ENCODE measurements at places on chromosomes 7 and 10.

GRCh38 chr7:29281782-29282541 lies 87.4 kb downstream of the CHN2 start:
- DNase-seq: peak; percentile 100

DNA sequence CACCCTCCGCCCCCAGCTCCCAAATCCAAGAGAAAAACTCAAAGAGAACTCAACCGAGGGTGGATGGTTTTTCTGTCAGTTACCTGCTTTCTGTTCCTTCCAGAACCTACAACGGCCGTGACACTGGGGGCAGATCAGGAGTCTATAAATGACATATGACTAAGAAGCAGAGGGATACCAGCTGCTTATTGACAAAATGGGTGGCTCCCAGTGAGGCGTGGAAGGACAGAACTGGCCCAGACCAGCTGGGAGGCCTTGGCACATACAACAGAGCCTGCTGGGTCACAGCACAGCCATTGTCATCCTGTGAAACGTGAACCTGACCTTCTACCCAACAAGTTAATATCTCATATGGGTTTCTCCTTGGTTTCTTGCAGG lies 84.3 kb upstream of the ADRB1 start:
- DNase-seq: peak; percentile 98

- no peak for DNase-seq
Measured at GRCh38 chr10:129096065-129096984, 370.7 kb upstream of the MGMT start.

DNA sequence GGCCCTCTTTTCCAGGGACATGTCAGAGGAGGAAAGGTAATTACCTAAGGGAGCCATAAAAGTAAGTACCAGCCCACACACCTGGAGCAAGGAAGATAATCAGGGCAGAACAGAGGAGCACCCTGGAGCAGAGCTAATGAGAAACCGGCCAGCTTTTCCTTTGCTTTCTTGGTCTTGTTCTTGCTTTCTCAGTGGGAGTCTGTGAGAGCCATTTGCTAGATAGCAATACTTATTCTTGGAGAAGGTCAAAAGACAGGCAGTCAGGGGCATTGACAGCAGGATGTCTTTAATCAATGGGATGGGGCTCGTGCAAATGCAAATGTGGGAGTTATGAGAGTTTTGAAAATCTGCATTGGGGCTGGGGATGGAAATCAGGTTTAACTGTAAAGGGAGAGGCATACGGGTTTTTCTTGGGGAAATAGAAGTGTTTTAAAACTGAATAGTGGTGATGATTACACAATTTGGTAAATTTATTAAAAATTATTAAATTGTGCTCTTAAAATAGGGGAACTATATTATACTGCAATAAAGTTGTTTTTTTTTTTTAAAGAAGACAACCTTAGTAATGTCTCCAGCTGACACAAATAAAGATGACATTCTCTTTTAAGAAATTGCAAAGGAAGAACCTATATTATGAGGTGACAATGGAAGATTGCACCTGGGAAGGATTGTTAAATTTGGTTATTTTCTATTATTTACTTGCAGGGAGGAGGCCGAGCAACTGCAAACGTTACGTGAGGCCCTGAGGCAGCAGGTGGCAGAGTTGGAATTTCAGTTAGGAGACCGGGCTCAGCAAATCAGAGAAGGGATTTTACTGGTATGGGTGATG lies 35.6 kb upstream of the PPP1R17 start:
- DNase-seq: no peak

DNA sequence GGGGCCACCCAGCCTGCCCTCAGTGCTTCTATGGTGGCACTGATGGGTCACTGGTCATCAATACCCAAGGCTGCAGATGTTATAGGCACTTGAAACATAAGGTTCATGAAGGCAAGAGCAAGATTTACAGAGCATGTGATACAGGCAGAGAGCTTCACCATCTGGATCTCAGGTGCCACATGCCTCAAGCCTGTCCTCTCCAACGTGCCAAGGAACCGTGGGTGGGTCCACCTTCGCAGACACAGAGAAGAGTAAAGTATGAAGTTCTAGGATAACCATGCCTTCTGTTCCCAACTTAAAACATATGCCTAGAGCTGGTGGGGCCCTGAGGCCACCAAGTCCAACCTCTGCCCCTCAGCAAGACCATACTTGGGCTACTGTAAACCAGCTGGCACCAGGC lies 26.7 kb upstream of the CDH23 start:
- DNase-seq: no peak

DNA sequence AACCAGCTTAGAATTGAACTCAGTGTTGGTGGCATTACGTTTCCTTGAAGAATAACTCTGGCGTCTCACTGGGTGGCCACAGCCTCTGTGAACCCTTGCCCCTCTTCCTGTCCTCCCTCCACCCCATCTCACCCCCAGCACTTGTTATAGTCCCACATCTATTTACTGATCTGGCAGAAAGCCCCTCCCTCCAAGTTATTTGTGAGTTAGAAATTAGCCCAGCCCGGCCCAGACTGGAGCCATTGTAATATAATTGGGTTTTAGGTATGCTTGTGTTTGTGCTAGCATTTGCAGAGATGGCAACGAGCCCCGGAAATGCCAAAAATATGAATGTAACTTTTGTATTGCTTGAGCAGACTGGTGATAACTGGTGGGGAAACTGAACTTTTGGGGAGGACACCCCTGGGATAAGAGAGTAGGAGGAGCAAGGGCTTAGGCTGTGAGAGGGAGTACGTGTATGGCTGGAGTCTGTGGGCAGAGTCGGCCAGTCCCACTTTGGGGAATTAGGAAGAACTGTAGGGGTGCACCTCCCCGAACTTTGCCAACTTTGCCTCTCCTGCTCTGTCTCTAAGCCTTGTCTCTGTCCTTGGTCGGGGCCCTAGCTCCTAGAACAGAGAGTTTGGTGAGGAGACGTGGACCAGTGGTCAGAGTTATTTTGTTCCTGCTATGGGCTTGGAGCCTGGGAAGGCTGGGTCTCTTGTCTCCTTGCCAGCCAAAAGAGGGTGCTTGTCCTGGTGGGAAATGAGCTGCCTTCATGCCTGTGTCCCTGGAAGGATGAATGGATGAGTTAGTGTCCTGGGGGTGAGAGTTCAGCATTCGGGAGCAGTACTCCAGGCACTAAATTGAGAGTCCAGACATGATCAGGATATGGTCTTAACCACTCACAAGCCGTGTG lies 19.3 kb upstream of the TRIM8 start:
- DNase-seq: no peak

- no peak for DNase-seq
Measured at GRCh38 chr7:96654630-96655188, 54.9 kb downstream of the SEM1 start.

DNA sequence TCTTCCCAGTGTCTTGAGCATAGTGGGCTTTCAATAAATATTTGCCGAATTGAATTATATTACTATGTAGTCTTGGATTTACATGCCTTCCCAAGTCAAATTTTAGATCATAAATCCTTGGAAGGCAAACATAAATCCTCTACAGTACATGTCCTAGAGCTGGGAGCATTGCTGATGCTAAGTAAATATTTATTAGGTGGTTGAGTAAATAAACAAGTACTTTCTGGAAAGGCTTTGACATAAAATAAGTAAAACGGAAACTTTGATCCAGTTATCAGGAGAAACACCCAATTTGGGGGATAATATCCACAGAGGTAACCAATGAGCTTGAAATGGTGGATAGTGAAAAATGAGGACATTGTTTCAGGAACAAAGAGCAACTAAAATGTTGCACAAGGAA lies 162.8 kb upstream of the SVIL start:
- DNase-seq: peak; percentile 18

- peak; percentile 46 for DNase-seq
Measured at GRCh38 chr7:85734823-85735222, 548.0 kb upstream of the SEMA3D start.

GRCh38 chr7:25619963-25620799 lies 391.9 kb upstream of the NPVF start:
- no peak for DNase-seq

DNA sequence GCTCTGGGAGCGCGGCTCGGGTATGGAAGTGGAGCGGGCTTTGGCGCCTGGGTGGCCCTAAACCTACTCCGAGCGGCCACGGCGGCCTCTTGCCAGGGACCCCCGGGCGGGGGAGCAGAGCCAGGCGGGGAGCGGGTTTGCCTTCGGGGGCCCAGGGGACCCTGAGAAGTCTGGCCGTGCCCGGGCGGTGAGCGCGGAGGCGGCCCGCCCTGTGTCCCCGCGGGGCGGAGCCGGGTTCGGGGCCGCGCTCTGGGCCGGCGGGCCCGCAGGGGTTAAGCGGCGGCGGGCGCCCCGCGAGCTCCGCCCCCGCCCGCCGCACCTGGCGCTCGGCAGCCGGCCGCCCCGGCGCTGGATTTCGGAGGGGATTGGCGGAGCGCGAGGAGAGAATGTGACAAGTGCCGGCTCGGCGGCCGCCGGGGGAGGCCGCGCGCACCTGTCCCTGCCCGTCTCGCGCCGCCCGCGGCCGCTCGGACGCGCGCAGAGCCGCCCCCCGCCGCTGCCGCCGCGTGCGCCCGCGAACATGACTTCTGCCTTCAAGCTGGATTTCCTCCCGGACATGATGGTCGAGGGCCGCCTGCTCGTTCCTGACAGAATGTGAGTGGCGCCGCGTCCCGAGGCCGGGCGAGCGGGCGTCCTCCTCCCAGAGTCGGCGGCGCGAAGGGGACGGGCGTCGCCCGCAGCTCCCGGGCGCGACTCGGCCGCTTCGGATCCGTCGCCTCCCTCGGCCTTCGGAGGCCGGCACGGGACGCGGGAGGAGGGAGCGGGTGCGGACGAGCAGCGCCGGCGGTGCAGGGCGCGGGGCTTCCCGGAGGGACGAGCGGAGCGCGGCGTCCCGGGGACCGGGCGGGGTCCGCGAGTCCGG lies at the start of gene CELF2:
CELF2 (plus strand) TSS at position 303 of the 862 bp plus-strand sequence; CDS start at position 521, 218 bp downstream.
- peak; percentile 74 for DNase-seq

GRCh38 chr7:122653685-122654084 lies 45.2 kb downstream of the RNF133 start:
- peak; percentile 33 for DNase-seq

DNA sequence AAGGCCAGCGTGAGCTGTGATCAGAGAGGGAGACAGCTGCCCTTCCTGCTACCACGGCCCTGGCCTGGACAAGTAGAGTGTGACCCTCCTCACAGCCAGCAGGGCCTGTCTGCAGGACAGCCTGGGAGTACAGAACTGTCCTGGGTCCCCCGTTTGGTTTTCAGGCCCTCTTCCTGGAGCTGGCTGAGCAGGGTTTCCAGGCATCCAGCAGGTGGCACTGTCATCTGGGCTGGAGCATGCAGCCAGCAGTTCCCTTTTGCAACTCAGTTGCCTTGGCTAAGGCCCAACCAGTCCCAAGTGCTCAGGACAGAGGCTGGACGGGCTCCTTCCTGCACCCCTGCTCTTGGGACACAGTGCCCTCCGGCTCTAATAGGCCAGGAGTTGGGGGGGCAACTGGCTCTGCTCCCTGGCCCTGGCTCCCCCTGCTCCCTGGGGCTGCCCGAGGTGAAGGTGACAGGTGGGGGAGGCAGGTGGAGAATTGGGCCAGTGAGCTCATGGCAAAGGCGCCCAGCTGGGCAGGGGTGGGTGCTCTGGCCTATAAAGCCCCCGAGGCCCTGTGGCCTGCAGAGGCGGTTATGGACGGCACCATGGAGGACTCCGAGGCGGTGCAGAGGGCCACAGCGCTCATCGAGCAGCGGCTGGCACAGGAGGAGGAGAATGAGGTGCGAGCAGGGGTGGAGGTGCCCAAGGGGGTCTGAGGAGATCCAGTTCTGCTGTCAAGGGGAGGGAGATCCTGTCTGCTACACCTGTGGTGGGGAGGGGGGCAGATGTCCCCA lies at the start of gene ANKRD2:
ANKRD2 (plus strand) TSS at position 566 of the 776 bp plus-strand sequence; CDS start at position 576, 10 bp downstream.
- peak; percentile 91 for DNase-seq

GRCh38 chr7:91634485-91635177 lies 245.9 kb downstream of the MTERF1 start:
- peak; percentile 98 for DNase-seq

- DNase-seq: peak; percentile 11
Measured at GRCh38 chr10:34884272-34884952, 69.3 kb upstream of the PARD3 start.

- DNase-seq: no peak
Measured at GRCh38 chr7:152527610-152528032, 91.8 kb upstream of the KMT2C start.

GRCh38 chr10:16597656-16598055 lies 76.0 kb upstream of the C1QL3 start:
- peak; percentile 15 for DNase-seq

DNA sequence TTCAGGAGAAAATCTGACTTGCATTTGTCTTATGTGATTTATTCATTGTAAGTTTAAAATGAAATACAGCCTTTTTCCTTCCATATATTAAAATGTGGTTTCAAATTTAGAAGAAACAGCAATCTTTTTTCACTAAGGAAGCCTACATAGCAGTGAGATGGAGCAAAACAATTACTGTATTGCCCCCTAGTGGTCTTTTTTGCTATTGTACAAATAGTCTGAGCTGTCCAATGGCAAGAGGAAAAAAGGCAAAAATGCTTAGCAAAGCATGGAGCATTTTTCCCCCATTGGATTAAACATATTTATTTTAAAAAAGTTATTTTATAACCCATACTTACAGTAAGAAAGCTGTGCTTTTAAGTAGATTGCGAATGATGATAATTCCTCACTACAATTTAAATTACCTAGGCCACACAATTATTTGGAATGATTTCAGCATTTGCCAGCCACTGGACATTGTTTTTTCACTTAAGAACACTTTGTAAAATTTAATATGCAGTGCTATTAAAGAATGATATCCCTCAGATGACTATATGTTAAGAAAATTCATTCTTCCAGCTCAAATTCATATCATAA lies 119.5 kb downstream of the CPED1 start:
- DNase-seq: peak; percentile 87
